Gastrocnemius medialis (tissue), 4 donors: ENCODE measurements at places on chromosomes 2 and 18. TPM values are rescaled to one million over a fixed set of nuclear protein-coding genes. Genes with fewer than 3 reads are reported as not detected.

Gene SERPINB4
- total RNA-seq, result 0.13 TPM

Gene UGT1A10
- total RNA-seq, result not detected

Gene WNT10A
- total RNA-seq, result not detected

Gene IKZF2
- total RNA-seq, result 7.1 TPM

Gene LINC00305
- total RNA-seq, result not detected

Gene TCF7L1
- 1.1 TPM for total RNA-seq

Gene CHN1
- total RNA-seq, result 4.7 TPM

Gene ITPRIPL1
- total RNA-seq, result 0.75 TPM

Gene UGT1A5
- not detected for total RNA-seq

Gene DGUOK
- total RNA-seq, result 10.2 TPM

Gene DNAJC5G
- total RNA-seq, result not detected

Gene OR6B2
- not detected for total RNA-seq

Gene NXPH2
- not detected for total RNA-seq

Gene PSMD14
- total RNA-seq, result 195 TPM

Gene GLI2
- total RNA-seq, result 0.49 TPM

Gene RGPD3
- 0.38 TPM for total RNA-seq

Gene TWIST2
- 2.2 TPM for total RNA-seq

Gene CYP26B1
- 2.0 TPM for total RNA-seq

Gene RNASEH1
- 27.4 TPM for total RNA-seq

Gene IL1RN
- total RNA-seq, result not detected

Gene TTN
- total RNA-seq, result 4,552 TPM

Gene INPP5D
- total RNA-seq, result 2.1 TPM

Gene TUBA3E
- not detected for total RNA-seq

Gene C1QL2
- not detected for total RNA-seq

Gene KHK
- 5.4 TPM for total RNA-seq

Gene FAM237A
- total RNA-seq, result not detected

Gene GKN1
- not detected for total RNA-seq

Gene SLC38A11
- total RNA-seq, result 0.78 TPM

Gene MARCHF4
- not detected for total RNA-seq

Gene CABYR
- total RNA-seq, result 0.33 TPM

Gene GYPC
- 66.3 TPM for total RNA-seq

Gene TNFRSF11A
- total RNA-seq, result 3.2 TPM
